ENCODE measurements at places on chromosomes 12 and 14.

GRCh38 chr12:73719223-73719622 lies 818.4 kb upstream of the ATXN7L3B start:
- no peak for DNase-seq

GRCh38 chr12:108729612-108730364 lies 1.5 kb downstream of the CORO1C start:
- DNase-seq = no peak

GRCh38 chr12:123942238-123942653 lies 30.4 kb downstream of the CCDC92 start:
- no peak for DNase-seq

DNA sequence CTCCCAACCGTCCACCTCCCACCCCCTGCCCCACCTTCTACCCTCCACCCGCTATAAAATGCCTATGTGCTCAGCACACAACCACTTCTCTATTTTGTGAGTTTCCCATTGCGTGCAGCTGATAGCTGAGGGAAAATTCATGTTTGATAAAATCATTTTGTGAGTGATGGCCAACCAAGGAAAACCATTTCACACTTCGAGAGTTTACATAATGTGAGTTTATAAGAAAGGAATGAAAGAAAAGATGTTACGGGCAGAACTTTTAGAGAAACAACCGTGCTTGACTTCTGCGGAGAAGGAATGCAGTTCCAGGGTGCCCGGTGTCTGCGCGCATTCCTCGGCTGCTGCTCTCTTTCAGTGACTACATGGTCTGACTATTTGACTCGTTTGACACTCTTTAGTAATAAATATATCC lies 140.9 kb downstream of the EFCAB11 start:
- no peak for DNase-seq

DNA sequence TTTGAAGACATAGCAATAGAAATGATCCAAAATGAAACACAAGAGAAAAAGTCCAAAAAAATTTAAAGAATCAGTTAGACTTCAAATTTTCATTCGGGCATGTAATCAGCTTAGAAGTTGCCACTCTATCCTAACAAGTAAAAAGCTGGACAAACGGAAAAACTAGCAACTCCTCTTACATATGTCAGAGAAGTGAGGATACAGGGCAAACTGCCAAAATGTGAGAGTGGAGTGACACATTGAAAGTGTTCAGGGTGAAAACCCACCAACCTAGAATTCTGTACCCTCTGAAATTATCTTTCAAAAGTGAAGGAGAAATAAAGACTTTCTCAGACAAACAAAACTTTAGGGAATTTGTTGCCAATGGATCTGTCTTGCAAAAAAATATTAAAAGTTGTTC lies 42.0 kb upstream of the CHPT1 start:
- no peak for DNase-seq

Data from spleen (tissue), 13 donors.